ENCODE measurements at places on chromosomes 5 and 9. TPM values are rescaled to one million over a fixed set of nuclear protein-coding genes. Genes with fewer than 3 reads are reported as not detected.

The GABRA6 gene
- polyA plus RNA-seq: not detected

GRCh38 chr5:108046955-108047670 is 334.8 kb downstream of the FBXL17 start:
- H3K4me1 ChIP-seq: no peaks in the 10 kb centered on the region
- DNase-seq: no peak
- no peaks in the 10 kb centered on the region for H3K27me3 ChIP-seq
- H3K27ac ChIP-seq: no peak overlapping the region
- no peaks in the 10 kb centered on the region for H3K36me3 ChIP-seq
- H3K4me3 ChIP-seq: no peak overlapping the region

The ENTREP1 gene
- not detected for polyA plus RNA-seq

DNA sequence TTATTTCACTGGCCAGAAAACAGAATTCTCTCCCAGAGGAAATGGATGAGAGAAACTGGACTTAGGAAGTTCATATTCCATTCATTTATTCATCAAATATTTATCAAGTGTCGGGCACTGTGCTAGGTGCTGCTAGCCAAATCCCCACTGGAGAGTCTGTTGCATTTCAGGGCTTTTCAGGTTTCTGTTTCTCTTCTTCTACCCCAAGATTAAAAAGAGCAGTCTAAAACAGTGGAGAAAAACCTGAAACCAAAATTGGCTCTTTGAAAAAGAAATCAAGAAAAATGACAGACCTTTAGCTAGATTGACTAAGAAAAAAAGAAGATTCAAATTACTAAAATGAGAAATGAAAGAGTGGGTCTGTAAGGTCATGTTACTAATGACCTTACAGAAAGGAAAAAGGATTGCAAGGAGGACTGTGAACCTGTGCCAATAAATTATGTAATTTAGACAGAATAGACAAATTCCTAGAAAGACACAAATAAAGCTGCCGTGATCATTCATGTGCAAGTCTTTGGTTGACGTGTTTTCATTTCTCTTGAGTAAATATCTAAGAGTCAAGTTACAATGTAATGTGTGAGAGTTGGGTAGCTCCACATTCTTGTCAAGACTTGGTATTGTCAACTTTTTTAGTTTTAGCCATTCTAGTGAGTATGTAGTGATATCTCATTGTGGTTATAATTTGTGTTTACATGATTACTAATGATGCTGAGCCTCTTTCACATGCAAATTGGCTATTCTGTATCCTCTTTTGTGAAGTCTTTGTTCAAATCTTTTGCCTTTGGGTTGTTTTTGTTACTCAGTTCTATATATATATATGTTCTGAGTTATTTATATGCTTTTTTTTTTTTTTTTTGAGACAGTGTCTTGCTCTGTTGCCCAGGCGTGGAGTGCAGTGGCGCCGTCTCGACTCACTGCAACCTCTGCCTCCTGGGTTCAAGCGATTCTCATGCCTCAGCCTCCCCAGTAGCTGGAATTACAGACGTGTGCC is 23.7 kb downstream of the SNX30 start:
- H3K36me3 ChIP-seq: peaks cover 11% of the 10 kb centered on the region
- no peak for DNase-seq
- H3K27ac ChIP-seq: no peak overlapping the region
- H3K4me1 ChIP-seq: peaks cover 24% of the 10 kb centered on the region

Measured in CD14-positive monocyte (primary cell).